ENCODE measurements at places on chromosomes 7 and 10.

GRCh38 chr7:83119494-83119893 lies 43.2 kb downstream of the PCLO start:
- DNase-seq = no peak

- DNase-seq = no peak
Observed at GRCh38 chr7:37162106-37162505, 286.6 kb downstream of the ELMO1 start.

DNA sequence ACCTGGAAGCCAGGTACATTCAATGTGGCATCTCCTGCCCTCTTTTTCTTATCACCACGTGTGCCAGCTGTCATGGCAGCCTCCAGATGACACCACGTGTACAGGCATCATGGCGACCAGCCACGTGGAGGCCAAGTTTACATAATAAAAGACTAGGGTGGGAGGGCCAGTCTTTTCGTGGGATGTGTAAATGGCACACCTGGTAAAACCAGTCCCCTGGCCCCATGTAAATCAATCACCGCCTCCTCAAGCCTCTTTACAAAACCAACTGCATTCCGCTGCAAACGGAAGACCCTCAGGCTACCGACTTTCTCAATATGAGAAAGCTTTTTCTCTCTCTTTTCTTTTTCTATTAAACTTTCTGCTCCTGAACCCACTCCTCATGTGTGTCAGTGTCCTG lies 65.1 kb upstream of the PHF14 start:
- no peak for DNase-seq

- no peak for DNase-seq
Observed at GRCh38 chr10:21314906-21315644, 210.4 kb downstream of the SKIDA1 start.

- DNase-seq = no peak
Observed at GRCh38 chr10:7243139-7243538, 167.7 kb downstream of the SFMBT2 start.

- DNase-seq = no peak
Observed at GRCh38 chr10:80413271-80413996, 5.1 kb downstream of the PRXL2A start.

Data from stimulated activated CD8-positive, alpha-beta memory T cell treated with anti-CD3 and anti-CD28 coated beads, Interleukin-4, amount 100 ng/mL, for 48 hours (primary cell).